RKO (cell line): ENCODE measurements at places on chromosomes 5 and 9.

GRCh38 chr9:107914151-107914550, 424.6 kb upstream of the KLF4 start:
- DNase-seq: no peak

GRCh38 chr5:117143406-117143805, 568.8 kb upstream of the SEMA6A start:
- DNase-seq: no peak

GRCh38 chr5:149944666-149945065, at the start of gene PDE6A:
Gene PDE6A, minus strand, starts transcription at chr5:149944793. Its CDS starts 120 bp downstream, at chr5:149944673.
- no peak for DNase-seq

DNA sequence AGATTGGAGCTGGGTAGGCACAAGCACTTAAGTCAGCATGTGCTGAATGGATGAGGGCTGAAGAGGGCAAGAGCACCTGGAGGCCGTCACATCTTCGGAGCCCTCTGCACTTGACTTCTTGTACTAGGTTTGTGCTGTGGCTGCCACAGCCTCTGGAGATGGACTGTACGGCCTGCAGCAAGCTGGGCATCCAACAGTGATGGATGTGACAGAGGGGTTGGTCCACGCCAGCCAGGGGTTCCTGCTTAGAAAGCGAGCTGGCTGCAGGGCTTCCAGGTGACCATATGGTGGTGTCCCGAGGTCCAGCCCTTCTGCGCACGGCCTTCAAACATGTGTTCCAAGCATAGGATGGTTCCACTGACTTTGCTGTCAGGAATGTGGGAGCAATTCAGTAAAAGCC, 65.1 kb upstream of the PHYKPL start:
- no peak for DNase-seq

- DNase-seq: no peak
These were observed 104.2 kb upstream of the GPR151 start for GRCh38 chr5:146620031-146620668.

- DNase-seq: no peak
These were observed 58.9 kb downstream of the ARSB start for GRCh38 chr5:78926252-78926651.

- DNase-seq: no peak
These were observed 433.4 kb downstream of the ZSWIM6 start for GRCh38 chr5:61765471-61765870.

DNA sequence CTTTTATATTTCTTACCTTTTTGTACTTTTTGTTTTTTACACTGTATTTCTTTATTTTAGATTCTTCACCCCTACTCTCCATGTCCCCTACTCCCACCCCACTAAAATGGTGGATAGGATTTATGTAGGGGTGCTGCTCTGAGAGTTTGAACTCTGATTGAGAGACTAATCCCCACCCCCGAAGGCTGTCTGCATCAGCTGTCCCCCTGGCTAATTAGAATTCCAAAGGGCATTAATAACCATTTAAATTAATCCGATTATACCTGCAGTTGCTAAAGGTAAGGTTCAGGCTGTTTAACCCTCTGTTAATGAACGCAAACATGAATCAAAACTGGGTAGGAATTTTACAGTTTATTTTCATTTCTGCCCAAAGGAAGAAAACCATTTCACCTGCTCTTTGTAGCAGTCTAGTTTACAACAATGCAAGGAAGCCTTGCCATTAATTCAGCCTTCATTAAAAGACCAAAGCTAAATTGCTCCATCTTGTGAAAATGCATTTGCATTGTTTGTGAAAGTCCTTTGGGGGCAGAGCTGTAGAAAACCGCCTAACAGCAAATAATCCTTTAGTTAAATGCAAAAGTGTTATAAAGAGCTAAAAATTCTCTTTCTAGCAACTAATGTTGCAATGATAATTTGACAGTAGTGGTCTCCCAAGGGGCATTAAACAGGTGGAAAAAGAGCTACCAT, 71.2 kb downstream of the ZCCHC7 start:
- no peak for DNase-seq

DNA sequence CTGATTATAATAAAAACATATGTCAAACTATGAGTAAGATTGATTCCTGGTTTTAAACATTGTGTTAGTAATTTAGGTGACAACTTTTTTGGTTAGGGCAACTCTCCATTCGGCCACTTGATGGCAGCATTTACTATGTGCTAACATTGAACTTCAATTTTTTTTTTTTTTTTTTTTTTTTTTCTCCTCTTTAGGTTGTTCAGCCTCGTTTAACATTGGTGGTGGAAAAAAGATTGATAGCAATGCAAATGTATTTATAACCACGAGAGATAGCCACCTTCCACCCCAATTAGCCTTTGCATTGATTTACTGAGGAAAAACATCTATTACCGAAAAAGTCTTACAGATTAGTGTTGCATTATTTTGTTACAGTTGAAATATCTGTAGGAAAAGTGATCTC, 159.1 kb downstream of the CSNK1G3 start:
- DNase-seq: peak; percentile 66

GRCh38 chr5:68968429-68968828, 125.4 kb upstream of the SLC30A5 start:
- no peak for DNase-seq

GRCh38 chr9:2378266-2378665, 243.3 kb upstream of the VLDLR start:
- no peak for DNase-seq
